ENCODE measurements at places on chromosomes 7 and 10.

GRCh38 chr10:4024516-4025245 is 239.7 kb upstream of the KLF6 start:
- DNase-seq, result no peak

- DNase-seq, result no peak
Measured at GRCh38 chr10:82477776-82478175, 602.8 kb downstream of the NRG3 start.

DNA sequence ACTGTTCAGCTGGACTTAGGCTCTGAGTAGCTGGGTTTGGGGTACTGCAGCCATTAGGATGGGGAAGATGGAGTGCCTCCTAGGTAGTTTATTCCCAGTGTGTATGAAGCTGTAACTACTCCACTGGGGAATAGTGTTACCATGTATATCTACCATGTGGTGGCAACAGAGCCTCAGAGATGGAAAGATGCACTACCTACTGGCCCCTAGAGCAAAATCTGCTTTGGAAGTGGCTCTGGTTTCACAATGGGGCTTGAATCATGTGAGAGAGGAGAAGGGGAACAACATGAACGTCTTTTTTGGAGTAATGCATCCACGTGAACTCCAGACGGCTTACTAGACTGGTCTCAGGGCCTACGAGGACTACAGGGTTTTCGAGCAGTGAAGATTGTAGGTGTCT is 167.3 kb downstream of the CALCR start:
- DNase-seq, result no peak

GRCh38 chr7:89757910-89758309 is 396.4 kb upstream of the STEAP1 start:
- no peak for DNase-seq

DNA sequence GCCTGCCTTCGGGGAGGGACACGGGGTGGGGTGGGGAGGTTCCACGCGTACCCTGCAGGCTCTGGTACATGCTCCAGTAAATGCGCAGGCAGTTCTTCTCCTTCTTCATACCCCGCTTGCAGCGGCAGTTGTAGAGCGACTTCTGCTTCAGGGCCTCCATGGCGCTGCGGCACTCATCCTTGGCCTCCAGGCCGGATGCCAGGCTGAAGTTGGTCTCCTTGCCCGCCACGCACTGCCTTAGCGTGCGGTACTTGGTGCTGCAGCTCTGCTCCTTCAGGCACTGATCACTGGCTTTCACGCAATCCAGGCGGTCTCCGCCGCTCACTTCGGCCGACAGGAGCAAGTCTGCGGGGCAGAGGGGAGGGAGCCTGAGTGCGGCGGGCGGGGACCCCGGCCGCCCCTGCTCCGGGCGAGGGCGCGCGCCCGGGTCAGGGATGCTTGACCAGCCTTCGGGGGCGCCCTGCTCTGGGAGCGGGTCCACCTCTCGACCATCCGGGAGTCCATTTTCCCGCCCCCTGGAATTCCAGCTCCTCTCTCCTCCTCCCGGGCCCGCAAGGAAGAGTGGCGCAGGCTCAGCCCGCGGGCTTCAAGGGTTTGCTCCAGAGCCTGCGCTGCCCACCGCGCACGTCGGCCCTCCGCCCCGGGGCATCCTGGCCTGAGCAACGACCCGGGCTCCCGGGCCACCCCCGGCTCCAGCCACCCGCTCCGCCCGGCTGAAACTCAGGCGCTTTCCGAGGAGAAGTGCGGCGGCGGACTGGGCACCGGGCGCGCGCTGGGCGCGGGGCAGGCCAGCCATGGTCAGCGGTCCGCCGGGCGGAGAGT is 2.0 kb downstream of the GFRA1 start:
- DNase-seq, result no peak

DNA sequence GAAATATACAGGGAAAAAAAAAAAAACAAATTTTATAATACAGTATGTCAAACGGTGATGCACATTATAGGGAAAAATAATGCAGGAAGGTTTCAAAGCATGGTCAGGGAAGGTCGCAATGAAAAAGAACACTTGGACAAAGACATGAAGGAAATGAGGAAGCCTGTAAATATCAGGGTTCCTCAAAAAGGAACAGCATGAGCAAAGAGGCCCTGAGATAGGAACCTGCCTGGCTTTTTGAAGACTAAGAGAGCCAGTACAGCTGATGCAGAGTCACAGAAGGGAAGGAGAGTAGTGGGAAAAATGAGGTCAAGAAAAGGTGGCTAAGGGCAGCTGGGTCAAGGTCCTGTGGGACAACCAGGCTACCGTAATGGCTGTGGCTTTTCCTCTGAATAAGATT is 1.9 kb downstream of the VPS41 start:
- no peak for DNase-seq
